ENCODE measurements at places on chromosomes 4 and X.

DNA sequence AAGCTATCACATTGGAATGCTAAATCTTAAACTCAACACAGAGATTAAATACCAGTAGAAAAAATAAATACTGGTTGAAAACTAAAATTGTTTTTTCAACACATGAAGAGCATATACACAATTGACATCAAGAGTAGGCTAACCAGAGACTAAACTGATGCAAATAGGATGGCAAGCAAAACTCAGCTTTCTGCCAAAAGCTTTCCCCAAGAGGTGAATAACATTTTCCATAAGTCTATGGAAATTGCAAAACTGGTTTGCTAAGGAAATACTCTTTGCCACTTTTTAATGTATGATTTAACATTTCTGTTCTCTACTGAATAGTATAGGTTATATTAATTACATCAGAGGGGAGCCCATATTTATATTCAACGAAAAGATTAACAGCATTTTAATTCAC, 23.8 kb downstream of the IQCM start:
- no peak for DNase-seq

DNA sequence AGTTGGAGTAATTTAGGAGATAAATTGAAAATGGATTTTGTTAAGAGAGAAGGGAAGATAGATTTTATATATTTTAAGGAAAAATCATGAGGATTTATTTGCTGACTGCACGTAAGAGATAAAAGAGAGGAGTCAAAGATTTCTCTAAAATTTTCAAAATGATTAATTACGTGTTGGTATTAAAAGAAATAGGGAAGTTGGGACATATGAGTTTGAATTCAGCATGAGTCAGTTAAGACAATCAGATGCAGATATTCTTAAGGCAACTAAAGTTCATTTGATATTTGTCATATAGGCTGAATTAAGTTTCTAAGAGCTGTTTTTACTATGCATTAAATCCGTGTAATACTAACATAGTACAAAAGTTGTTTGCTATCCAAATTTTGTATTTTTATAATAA, 46.9 kb downstream of the TET2 start:
- DNase-seq = no peak

DNA sequence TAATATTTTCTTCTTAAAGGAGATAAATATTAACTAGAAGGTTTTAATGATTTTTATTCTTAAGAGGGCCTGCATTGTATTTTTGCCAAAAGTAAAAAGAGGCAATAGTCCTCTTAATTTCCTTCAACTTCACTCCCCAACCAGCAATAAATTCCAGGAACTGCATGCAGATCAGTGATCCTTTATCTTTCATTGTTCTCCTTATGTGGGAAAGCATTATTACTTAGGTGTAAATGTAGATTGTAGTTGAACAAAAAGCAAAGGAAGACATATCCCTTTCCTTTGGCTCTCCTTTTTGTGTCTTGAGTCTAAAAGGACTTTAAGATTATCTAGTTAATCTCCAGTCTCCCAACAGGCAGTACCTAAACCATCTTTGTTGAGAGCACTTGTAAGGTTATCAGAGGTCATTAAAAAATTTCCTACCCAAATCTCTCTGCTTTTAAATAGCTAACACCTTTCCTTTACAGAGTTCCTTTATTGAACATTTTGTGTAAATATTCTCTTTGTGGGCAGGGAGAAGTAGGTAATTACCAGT, 55.3 kb downstream of the RAPGEF2 start:
- no peak for DNase-seq

GRCh38 chr4:108762559-108763225, at the start of gene ETNPPL:
ETNPPL (minus strand) TSS chr4:108763053; CDS start chr4:108762898, 155 bp downstream.
- peak; percentile 29 for DNase-seq

- no peak for DNase-seq
Observed at GRCh38 chr4:137065311-137065710, 467.0 kb downstream of the PCDH18 start.

GRCh38 chr4:172750910-172751309, 417.7 kb upstream of the GALNT7 start:
- no peak for DNase-seq

- no peak for DNase-seq
Observed at GRCh38 chr4:154471032-154471431, 20.6 kb downstream of the DCHS2 start.

DNA sequence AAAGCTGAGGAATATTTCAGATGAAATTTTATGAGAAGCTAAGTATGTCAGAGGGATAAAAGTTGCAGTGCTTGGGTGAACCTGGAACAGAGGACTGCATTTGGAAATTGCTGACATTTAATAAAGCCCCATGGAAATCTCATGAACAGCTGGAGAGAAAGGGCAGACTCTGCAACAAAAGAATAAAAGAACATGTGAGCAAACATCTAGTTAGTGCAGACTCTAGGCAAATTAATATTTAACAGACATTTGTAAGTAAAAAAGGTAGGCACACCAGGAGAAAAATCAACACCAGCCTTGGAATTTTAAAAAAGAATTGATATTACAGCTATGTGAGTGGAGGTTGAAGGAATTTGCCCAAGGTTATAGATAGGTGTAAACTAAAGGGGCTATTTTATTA, 114.6 kb upstream of the PUDP start:
- no peak for DNase-seq

- no peak for DNase-seq
Observed at GRCh38 chrX:98029861-98030260, 1146.2 kb downstream of the RPA4 start.

DNA sequence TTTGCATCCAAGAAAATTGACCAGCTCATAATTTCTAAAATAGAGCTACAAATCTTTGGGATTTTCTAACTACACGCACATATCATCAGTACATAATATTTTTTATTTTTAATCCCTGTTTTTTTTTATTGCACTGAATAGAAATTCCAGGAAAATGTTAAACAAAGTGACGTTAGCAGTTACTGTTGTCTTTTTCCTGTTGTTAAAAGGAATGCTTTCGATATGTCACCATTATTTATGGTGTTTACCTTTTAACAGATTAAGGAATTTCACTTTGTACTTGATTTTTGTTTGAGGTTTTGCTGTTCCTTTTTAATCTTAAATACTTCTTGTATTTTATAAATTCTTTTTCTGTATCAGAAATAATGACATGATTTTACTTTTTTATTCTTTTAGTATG, 89.7 kb downstream of the TMEM144 start:
- no peak for DNase-seq

DNA sequence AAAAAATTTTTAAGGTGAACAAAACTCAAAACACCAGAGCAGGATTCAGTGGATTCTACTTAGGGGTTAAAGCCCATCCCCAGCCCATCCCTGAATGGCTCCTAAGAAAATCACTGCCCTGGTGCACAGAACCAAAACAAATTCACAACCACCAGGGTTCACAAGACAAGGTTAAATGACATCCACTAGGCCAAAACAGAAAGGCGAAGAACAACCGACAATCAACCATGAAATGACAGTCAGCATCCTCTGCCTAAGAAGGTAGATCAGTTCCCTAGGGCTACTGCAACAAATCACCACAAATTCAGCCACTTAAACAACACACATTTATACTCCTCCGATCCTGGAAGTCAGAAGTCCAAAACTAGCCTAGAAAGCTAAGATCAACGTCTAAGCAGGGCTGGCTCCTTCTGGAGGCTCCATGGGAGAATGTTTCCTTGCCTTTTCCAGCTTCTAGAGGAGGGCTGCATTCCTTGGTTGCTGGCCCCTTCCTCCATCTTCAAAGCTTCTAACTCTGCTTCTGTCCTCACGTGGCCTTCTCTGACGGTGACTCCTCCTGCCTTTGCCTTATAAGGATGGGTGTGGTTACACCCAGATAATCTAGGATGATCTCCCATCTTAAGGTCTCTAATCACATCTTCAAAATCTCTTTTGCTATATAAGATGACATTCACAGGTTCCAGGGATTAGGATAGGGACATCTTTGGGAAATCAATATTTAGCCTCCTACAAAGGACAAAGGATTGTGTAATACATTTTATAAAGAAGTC, 1.8 kb downstream of the CCNQ start:
- DNase-seq = no peak

All from SW480 (cell line).